ENCODE measurements at places on chromosomes 16 and 17.

DNA sequence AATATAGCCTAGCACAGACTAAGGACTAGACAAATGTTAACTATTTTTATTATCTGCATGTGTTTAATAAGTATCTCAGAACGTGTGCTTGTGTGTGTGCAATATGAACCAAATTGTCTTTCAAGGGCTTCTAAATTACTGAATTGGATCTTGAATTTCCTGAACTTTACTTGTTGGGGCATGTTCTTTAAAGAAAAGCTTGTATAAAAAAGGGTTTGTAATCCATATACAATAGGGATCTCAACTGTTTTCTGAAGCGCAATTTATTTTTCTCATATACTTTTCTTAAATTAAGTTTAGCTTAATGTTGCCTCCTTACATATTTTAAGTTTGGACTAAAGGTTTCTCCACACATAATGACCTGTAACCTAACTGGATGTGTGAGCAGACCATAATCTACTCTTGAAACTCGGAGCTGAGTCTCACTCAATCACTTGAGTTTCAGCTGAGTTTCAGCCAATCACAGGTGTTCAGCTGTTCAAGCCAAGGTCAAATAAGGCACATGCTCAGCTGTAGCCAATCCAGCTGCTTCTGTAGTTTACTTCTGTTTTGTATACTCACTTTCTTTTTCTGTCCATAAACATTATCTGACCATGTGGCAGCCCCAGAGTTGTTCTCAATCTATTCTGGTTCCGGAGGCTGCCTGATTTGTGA, 72.3 kb downstream of the CDK5R1 start:
- DNase-seq, result no peak

GRCh38 chr16:69040144-69040909, 65.1 kb upstream of the HAS3 start:
- DNase-seq, result no peak

- DNase-seq, result no peak
Observed at GRCh38 chr17:49195751-49196150, 14.6 kb downstream of the GNGT2 start.

DNA sequence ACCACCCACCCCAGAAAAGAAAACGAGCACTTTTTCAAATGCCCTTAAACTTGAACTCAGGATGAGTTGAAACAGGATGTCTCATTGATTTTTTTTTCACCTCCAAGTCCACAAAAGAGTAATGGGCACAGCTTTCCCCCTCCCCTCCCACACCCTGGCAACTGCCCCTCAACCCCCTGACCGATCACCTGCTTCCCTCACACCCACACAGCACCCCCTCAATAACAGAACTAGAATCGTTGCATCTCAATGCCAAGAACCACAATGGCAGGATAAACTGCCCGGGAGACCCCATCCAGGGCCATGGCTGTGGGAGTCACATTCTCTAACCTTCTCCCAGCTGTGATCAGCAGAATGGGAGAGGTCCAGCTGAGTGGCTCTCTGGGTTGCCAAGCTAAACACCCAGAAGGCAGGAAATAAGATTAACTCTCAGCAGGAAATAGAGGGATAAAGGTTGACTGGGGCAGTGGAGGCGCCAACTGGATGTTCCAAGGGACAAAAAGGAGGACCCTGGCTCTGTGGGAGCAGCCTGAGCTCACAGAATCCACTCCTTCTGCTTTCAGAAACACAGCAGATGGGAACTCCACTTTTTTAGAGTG, 128.0 kb upstream of the SDK2 start:
- no peak for DNase-seq

- DNase-seq, result no peak
Observed at GRCh38 chr16:35732046-35732810, 2272.8 kb downstream of the TP53TG3F start.

DNA sequence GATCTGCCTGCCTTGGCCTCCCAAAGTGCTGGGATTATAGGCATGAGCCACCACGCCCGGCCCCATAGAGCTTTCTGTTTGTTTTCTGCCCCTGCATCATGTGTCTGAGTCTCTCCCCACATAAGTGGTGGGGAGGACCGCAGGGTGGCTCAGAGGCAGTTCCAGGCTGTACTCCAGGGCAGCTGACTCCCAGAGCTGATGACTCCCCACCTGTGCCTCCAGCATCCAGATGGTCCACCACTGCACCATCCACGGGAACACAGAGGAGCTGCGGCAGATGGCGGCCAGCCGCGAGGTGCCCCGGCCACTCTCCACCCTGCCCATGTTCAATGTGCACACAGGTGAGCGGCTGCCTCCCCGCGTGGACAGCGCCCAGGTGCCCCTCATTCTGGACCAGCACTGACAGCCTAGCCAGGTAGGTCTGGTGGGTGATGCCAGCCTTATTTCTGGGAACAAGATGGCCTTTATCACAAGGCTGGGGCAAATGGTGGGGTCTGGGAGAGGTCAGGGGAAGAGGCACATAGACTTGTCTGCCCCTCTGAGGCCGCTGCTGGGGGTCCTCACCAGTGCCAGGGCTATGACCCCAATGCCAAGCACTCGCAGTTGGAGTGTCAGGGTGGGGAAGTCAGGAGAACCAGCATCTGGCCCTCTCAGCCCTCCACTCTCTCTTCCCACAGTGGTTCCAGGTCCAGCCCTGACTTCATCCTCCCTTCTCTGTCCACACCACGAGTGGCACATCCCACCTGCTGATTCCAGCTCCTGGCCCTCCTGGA, 9.4 kb downstream of the SGCA start:
- no peak for DNase-seq

DNA sequence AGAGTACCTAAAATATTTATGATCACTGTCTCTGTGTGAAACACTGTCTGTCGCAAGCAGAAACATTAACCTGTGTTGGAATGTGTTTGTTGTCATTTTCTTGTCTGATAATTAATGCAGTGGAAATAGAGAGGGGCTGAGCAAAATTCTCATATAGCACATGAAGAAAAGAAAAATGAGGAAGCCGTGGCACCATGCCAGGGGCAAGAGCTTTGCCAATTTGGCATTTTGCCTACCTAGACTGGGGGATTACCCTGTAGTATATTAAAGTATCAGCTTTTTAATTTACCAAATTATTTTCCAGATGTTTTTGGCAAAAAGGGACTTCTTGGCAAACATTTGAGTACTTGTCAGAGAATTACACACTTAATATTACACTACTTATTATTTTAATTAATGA, 1326.6 kb upstream of the GOT2 start:
- no peak for DNase-seq

DNA sequence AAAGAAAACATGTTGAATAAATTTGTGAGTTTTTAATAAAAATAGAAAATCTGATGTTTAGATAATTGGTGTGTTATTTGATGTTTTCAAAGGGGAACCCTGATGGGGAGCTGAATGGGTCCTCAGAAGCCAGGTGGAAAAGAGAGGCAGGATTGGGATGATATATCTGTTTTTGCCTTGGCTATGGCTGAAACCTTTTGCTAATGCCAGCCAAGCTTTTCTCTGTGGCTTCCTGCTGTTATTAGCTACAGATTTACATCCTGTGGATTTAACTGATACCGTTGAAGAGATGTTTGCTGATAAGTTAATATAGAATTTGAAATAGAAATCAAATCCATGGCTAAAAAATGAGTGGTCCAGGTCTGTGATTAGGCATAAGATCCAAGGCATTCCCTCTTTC, 4.2 kb upstream of the AATF start:
- DNase-seq, result no peak

GRCh38 chr16:30349675-30350074, 5.4 kb downstream of the CD2BP2 start:
- peak; percentile 51 for DNase-seq

- no peak for DNase-seq
Observed at GRCh38 chr17:63019138-63019873, 53.3 kb downstream of the TANC2 start.

DNA sequence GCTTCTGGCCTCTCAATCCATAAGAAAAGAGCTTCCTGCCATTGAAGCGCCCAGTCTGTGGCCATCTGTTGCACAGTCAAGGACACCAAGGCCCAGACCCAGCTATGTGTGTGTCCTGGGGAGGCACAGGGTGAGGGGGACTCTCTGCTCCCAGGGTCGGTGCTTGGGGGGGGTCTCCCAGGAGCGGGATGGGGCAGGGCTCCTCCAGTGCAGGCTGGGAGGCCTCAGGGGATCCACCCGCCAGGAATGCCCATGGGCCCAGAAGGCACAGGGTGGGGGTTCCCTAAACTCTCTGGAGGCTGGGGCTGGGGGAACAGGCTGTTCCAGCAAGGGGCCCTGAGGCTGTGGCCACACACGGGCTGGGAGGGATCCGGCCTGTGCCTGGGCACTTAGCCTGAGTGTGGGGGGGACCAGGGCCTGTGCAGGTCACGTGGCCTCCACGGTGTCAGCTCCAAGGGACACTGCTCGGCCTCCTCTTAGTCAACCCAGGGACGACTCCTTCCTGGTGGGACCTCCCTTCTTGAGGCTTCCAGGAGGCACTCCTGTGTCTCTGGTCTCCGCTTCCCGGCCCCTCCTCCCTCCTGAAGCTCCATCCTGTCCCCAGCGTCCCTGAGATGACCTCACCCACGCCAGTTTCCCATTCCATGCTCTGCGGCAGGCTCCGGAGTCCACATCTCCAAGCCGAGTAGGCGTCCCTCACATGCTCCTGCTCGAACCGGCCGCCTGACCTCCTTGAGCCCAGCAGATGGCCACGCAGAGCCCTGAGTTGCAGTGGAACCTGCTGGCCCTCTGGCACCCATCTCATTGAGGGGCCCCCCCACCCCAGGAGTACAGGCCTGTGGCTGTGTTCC, 23.1 kb upstream of the BAHCC1 start:
- DNase-seq, result no peak

- DNase-seq, result no peak
Observed at GRCh38 chr17:64682261-64683181, 20.4 kb upstream of the SMURF2 start.

GRCh38 chr16:50651835-50652438, 29.2 kb downstream of the SNX20 start:
- DNase-seq, result no peak

DNA sequence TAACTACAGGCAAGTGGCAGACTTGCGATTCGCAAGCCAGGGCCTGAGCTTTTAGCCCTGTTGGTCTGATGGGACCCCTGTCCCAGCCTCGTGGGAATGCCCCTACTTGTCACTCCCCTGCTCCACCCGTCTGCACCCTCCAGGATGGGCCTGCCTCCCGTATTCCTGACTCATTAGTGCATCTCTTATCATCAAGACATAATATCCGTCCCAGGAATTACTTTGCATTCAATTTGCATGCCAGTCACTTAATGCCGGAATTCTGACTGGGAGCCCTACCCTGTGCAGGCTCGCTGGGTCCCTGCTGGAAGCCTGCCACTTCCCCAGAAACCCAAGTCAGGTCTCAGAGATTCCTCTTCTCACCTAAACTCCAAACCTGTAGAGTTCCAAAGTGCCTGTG, 3.3 kb downstream of the PRSS53 start:
- no peak for DNase-seq

- DNase-seq, result peak; percentile 22
Observed at GRCh38 chr16:48499923-48500381, 110.0 kb downstream of the N4BP1 start.

DNA sequence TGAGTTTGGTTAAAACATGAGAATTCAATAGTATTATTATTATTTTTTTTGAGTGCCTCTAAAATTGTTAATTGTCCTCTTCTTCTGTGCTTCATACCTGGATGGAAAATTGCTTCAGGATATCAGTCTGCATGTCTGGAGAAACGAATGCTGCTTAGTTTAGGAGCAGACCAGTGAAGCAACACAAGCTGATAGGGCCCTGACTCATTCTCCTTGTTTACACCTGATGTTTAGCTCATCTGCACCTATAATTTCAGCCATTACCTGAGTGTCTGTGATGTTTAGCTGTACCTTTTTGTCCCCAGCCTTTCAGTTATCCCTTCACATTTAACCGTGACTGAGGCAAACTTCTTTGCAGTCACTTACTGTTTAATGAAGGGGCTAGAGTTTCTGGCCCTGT, 14.8 kb downstream of the SNTB2 start:
- no peak for DNase-seq

GRCh38 chr17:76670020-76670717, 26.6 kb upstream of the ST6GALNAC1 start:
- DNase-seq, result no peak

GRCh38 chr17:72120642-72121163, at the start of gene SOX9:
TSS of gene SOX9 (plus strand) at chr17:72121020. CDS start at chr17:72121392, 372 bp downstream.
- peak; percentile 70 for DNase-seq

GRCh38 chr17:41697122-41697962, 8.7 kb downstream of the EIF1 start:
- DNase-seq, result no peak

DNA sequence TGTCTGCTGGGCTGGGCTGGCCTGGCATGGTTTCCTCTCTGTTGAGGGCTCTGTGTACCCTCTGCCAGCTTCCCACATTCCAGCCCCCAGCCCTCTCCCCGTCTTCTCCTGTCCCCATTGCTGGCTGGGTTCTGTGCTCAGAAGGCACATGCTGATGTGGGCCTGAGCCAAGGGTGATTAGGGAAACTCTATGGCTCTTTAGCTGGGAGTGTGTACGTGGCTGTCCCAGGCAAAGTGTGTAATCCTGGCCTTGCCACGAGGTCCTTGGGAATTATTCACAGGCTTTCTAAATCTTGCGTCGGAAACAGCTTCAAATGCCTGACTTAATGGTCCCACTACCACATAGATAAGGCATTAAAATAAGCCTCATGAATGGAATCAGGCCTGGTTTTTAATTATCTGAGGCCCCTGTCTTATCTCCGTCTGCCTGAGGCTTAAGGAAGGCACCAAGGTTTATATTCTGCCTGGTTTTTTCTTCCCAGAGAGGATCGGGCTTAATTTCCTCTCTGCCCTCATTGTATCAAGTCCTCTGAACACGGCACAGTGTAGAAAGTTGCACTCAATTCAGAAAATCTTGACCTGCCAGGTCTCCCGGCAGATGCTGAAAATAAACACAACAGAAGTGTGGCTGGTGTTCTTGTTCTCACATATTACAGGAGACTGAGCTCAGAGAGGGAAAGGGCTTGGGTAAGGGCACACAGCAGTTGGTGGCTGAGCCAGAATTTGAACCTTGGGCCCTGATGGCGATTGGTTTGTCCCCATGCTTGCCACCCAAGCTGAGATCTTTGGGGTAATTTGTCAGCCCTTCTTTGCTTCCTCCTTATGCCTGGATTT, 52.9 kb upstream of the LGALS9 start:
- DNase-seq, result no peak

- DNase-seq, result peak; percentile 61
Observed at GRCh38 chr16:80260906-80261311, 279.9 kb upstream of the DYNLRB2 start.

DNA sequence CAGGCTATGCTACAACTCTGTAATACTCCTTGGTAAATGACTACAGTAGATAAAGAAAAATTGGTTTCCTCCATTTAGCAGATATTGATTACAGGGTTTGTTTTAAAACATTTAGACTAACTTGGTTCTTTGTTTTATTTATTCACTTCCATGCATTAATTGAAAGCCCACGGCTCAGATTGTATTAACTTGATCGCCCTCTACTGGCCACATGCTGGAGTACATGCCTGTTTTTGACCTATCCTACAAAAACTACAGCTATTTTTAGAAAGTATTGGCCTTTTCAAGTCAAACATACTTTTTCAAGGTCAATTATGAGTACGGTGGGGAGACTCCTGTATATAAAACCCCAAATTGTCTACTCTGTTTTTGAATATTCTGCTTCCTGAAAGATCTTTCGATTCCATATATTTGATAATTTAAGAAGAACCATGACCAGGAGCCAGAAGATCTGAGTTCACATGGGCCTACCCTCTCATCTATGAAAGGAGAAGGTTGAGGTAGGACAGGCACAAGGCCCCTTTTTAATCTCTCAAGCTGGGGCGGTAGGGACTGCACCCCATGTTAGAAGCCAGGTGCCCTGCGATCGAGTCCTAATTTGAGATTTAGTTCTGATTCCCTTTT, 51.8 kb downstream of the CA10 start:
- no peak for DNase-seq

GRCh38 chr16:8320131-8320530, 270.2 kb downstream of the TMEM114 start:
- no peak for DNase-seq
